Left kidney (tissue), 8 donors: ENCODE measurements at places on chromosomes 12 and 14. TPM values are rescaled to one million over a fixed set of nuclear protein-coding genes. Genes with fewer than 3 reads are reported as not detected.

DNA sequence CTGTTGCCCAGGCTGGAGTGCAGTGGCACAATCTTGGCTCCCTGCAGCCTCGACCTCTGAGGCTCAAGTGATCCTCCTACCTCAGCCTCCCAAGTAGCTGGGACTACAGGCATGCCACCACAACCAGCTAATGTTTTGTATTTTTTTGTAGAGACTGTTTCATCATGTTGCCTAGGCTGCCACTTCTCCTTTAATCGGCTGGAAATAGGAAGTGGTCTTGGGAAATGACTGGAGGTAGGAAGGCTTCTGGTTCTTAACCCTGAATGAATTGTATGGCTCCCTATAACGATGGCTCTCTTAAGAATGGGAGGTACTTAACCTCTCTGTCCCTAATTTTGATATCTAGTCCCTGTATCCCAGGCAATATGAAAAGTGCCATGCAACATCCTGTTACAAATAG lies 113.9 kb upstream of the USP15 start:
- DNase-seq, result no peak

DNA sequence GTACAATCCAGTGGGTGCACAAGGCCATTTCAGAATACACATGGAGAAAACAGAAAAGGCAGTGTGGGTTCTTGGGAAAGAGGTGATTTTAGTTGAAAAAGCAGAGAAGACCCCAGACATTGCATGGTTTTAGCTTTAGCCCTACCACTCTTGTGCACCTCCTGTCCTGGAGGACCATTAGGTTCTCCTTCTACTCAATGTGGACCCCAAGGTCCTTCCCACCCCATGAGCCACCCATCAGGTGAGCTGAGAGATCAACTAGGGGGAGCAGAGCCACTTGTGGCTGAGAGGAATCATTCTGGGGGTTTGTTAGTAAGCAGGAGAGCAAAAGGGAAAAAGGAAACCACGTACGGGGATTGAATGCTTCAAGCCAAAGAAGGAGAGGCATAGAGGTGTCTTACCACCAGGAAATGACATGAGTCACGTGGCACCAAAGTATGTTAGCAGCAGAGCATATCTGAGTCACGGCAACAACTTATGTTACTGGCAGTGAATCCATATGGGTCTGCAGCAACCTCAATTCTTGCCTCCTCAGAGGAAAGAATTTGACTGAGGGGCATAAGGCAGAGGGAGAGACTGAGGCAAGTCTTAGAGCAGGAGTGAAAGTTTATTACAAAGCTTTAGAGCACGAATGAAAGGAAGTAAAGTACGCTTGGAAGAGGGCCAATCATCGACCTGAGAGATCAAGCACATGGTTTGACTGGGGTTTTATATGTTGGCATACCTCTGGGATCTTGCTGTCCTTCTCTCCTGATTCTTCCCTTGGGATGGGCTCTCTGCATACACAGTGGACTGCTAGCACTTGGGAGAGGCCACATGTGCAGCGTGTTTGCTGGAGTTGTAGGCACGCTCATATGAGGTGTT lies 73.9 kb downstream of the HSD17B6 start:
- DNase-seq, result no peak

Gene PRR4
- polyA plus RNA-seq, result 10.7 TPM

- DNase-seq, result no peak
Measured at GRCh38 chr14:94385553-94386057, 2.8 kb downstream of the SERPINA1 start.

Gene C14orf132
- 30.2 TPM for polyA plus RNA-seq
